T-cell (primary cell): ENCODE measurements at places on chromosomes 16 and 17.
A peak's percentile ranks its signal among the peaks of the same experiment; 100 is the strongest.

- DNase-seq = no peak
Observed at GRCh38 chr17:4551141-4551540, 4.0 kb downstream of the MYBBP1A start.

DNA sequence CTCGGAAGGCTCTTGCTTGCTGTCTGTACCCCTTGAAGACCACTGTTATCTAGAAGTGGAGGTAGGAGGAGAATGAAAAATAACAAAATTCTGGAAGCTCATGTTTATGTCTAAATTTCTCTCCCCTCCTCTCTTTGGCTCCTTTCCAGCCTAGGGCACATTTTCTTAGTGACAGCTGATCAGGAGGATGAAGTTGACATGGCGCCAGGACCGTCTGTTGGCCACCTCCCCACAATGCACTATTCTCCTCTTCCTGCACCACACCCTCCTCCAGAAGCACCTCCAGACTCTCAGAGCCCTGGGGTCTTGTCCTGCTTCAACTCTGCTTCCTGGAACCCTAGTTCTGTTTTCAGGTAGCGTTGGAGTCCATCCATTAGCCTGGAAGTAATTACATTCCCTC lies 25.5 kb upstream of the SSTR2 start:
- no peak for DNase-seq

DNA sequence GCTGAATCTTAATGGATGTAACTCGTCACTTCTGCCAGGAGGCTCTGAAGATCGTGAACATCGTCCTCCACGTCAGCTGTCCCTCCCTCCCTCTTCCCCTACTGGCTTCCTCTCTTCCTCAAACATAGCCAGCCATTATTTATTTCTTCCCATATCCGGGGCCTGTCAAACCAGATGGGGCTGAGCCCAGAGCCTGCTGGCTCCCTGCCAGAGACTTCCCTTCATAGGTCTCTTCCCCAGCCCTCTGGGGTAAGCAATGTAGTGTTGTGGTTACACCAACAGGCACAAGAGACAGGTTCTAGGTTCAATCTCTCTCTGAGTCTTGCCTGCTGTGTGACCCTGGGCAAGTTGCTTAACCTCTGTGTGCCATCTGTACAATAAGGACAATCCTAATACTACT lies 40.1 kb upstream of the ZFP90 start:
- no peak for DNase-seq

GRCh38 chr16:89314357-89314756 lies 96.9 kb downstream of the ZNF778 start:
- peak; percentile 53 for DNase-seq
